Stimulated activated CD4-positive, alpha-beta T cell treated with anti-CD3 and anti-CD28 coated beads, Interleukin-1b, Interleukin-23, amount 100 ng/mL, for 1 hour (primary cell): ENCODE measurements at places on chromosomes 12 and 14.

- DNase-seq: no peak
Measured at GRCh38 chr12:1630133-1630826, 1.2 kb downstream of the WNT5B start.

DNA sequence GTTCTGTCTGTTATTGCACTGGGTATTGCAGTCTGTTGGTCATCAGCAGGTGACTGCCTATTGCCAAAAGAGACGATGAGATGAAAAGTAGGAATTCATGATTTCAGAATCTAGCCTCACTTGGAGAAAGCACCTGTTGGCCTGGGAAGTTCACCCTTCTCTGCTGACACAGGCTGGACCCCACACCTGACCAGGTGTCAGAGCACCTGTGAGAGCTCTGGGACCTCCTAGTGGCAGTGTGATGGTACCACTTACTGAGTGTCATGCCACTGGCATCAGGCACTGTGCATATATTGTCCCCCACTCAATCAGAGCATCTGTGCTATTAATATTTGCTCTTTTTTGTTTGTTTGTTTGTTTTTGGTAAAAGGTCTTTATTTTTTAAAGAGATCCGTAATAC lies 68.0 kb downstream of the RASSF3 start:
- no peak for DNase-seq

GRCh38 chr12:106101803-106102202 lies 37.0 kb downstream of the NUAK1 start:
- DNase-seq: no peak

GRCh38 chr12:6780573-6780972 lies 8.3 kb downstream of the LAG3 start:
- no peak for DNase-seq

DNA sequence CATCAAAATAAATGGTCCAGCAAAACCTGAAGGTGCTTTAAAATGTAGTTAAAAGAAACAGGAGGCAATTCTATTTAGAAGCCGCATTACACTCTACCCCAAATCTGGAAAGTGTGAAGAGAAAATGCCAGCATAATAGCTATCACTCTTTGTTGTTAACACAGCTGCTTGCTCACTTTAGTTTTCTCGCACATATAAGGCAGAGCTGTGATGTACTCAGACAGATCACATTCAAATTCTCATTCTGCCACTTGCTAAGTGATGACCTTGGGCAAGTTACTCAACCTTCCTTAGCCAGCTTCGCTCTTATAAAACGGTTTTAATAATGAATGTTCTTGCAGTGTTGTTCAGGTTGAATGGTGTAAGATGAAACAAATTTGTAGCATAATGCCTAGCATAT lies 56.0 kb upstream of the MGAT4C start:
- no peak for DNase-seq

DNA sequence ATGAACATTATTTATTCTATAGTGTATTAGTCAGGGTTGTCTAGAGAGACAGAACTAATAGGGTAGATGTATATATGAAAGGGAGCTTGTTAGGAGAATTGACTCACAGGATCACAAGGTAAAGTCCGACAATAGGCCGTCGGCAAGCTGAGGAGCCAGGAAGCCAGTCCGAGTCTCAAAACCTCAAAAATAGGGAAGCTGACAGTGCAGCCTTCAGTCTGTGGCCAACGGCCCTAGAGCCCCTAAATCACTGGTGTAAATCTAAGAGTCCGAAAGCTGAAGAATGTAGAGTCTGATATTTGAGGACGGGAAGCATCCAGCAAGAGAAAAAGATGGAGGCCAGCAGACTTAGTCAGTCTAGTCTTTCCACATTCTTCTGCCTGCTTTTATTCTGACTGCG lies 912.2 kb downstream of the FLRT2 start:
- DNase-seq: no peak

GRCh38 chr12:9977916-9978315 lies 6.7 kb downstream of the CLEC12A start:
- no peak for DNase-seq
